ENCODE measurements at places on chromosomes 7 and 10. TPM values are rescaled to one million over a fixed set of nuclear protein-coding genes. Genes with fewer than 3 reads are reported as not detected.

DNA sequence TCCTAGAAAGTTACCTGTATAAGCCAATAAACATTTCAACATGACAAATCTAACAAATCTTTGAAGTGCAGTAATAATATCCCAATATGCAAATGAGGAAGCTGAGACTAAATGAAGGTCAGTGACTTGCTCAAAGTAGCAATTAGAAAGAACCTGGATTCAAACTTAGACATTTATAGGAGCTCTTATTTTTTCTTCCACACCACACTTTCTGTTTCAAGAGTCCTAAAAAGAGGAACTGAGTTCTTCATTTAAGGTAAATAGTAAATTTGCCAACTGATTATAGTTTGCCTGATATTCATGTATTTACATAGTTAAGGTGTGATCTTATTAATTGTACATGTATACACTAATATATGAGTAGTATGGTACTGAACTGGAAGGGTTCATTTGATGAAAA lies 44.0 kb downstream of the KLHDC10 start:
- no peak for DNase-seq

GRCh38 chr7:41917-42565 lies 150.3 kb upstream of the FAM20C start:
- DNase-seq: no peak

DNA sequence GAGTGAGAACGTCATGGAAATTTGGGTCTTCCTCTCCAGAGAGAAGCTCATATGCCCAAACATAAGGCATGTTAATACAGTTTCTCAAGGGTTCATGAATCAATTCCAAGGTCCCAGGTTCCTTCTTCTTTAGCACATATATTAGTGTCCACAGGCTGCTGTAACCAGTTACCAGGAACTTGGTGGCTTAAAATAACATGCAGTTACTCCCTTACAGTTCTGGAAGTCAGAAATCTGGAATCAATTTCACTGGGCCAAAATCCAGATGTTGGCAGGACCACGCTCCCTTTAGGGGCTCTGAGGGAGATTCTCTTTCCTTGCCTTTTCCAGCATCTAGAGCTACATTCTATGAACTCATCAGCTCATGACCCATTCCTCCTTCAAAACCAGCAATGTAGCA lies 64.8 kb downstream of the MRC1 start:
- DNase-seq: no peak

TIAL1 gene
- 177 TPM for total RNA-seq

DGKB gene
- not detected for total RNA-seq

- DNase-seq: no peak
Observed at GRCh38 chr7:29401769-29402168, 161.9 kb upstream of the PRR15 start.

DNA sequence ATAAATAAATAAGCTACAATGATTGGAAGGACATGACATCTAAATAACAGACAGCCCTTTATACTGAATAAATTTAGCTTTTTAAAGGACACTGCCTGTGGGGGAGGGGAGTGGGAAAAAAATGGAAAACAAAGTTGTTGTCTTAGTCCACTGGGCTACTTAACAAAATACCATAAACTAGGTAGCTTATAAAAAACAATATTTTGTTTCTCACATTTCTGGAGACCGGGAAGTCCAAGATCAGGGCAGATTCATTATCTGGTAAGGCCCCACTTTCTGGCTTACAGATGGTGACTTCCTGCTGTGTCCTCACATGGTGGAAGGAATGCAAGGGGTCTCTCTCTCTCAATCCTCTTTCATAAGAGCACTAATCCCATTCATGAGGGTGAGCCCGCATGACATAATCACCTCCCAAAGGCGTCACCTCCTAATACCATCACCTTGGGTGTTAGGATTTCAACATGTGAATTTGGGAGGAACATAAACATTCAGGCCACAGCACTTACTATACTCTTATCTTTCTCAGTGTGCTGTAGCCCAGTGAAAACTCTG lies 43.0 kb downstream of the DNAJC12 start:
- no peak for DNase-seq

- DNase-seq: no peak
Observed at GRCh38 chr7:32066441-32066840, 3.8 kb downstream of the PDE1C start.

PRXL2A gene
- 10.8 TPM for total RNA-seq

NAT16 gene
- total RNA-seq: not detected

SLC18A3 gene
- not detected for total RNA-seq

DNA sequence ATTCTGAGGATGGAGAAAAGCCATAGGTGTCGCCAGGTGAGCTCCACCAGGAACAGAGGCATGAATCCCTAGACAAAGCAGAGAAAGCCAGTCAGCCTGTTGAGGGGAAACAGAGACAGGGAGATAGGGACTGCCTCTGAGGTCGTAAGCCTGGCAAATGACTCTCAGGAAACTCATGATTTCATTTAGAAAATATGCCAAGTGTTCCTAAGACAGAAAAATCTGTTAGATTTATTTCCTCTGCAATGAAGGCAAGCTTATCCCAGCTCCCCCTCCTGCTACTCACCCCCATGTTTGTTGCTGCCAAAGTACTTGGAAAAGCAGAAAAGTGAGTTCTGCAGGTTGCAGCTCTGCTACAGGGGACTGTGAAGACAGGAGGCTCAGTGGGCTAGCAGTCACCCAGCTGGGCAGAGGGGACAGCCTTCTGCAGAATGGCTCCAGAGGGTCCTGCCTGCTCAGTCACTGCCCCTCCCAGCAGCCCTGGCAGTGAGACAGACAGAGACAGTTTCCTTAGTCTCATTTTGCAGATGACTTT lies 184.3 kb downstream of the ADRA2A start:
- DNase-seq: no peak

DNA sequence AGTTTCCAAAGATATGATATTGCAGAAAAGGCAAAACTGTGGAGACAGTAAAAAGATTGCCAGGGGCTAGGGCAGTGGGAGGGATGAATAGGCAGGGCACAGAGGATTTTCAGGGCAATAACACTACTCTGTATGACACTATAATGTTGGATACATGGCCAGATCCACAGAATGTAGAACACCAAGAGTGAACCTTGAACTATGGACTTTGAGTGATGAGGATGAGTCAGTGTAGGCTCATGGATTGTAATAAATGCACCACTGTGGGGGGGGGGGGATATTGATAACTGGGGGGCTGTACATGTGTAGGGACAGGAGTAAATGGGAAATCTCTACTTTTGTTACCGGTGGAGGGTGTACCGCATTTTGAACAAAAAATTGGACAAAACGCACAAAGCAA lies 77.4 kb downstream of the ALOX5 start:
- DNase-seq: no peak

EFCAB10 gene
- total RNA-seq: not detected

GRCh38 chr10:110103921-110104461 lies 96.2 kb downstream of the ADD3 start:
- DNase-seq: no peak

ARHGAP19 gene
- total RNA-seq: 10.6 TPM

EXOSC1 gene
- 72.2 TPM for total RNA-seq

GDF10 gene
- 0.43 TPM for total RNA-seq

- no peak for DNase-seq
Observed at GRCh38 chr10:107033799-107034422, 130.6 kb downstream of the SORCS1 start.

PLXNA4 gene
- total RNA-seq: 0.08 TPM

SFTPA2 gene
- 3.8 TPM for total RNA-seq

ZNF488 gene
- not detected for total RNA-seq

Data from activated T-cell treated with anti-CD3 and anti-CD28 coated beads, Interleukin-2, amount 50 U/mL, for 4 hours (primary cell).